ENCODE measurements at places on chromosomes 7 and 10.

DNA sequence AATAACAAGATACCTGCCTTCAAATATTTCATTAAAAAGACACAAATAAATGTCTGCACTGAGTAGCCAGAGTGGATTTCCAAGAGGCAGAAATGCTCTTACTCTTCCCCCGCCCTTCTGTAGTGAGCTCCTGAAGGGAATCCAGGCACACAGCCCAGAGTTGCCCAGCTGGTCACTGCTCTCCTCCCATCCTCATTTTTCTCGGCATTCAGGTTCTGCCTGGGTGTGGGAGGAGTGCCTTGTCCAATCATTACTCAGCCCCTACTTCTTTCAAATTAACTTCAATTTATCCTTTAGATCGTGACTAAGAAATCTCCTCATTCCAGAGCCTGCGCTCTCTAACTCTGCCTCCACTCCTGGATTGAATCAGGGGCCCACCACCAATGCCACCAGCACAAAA lies 12.2 kb downstream of the CCDC6 start:
- DNase-seq = no peak

GRCh38 chr7:135930565-135931461 lies 46.3 kb downstream of the MTPN start:
- DNase-seq = no peak

GRCh38 chr10:79353000-79353406 lies 5.7 kb downstream of the PPIF start:
- DNase-seq = no peak

DNA sequence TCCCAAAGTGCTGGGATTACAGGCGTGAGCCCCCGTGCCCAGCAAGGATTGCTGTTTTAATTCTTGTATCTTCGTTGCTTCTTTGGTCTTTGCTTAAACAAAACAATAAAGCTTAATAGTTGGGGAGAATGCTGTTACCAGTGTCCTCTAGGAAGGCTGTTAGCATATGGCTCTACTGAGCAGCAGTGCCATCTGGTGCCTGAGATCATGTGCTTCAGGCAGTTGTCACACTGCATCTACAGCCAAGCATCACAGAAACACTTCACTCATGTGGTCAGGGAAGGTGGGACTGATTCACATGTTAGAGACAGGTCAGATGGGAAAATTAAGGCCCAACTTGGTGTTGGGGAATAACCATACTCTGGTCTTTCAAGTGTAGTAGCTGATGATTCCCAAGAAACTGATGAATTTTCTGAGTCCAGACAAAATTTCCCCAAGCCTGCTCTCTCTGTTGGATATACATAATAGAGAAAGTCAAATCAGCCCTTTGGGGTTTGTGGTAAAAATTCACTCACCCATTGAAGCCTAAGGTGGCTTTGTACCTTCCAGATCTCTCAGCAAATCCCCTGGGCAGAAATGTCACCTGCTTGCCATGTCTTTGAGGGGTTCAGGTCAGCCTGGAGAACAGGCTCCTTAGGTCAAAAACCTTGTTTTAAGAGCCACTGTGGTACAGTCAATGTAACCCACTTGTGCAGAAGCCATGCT lies 28.4 kb downstream of the UBE2D4 start:
- DNase-seq = peak; percentile 49

- DNase-seq = no peak
Observed at GRCh38 chr10:69939061-69939460, 113.6 kb upstream of the MACROH2A2 start.

GRCh38 chr7:69839782-69840181 lies 241.5 kb downstream of the AUTS2 start:
- DNase-seq = no peak

- no peak for DNase-seq
Observed at GRCh38 chr10:99443500-99443899, 13.1 kb upstream of the GOT1 start.
